CD4-positive, alpha-beta T cell treated with Interferon gamma for 1 hour (primary cell): ENCODE measurements at places on chromosomes 1 and 21.

GRCh38 chr1:61496501-61496900 lies 228.4 kb downstream of the TM2D1 start:
- DNase-seq, result no peak

- DNase-seq, result no peak
Observed at GRCh38 chr1:243748706-243749283, 101.2 kb downstream of the AKT3 start.

DNA sequence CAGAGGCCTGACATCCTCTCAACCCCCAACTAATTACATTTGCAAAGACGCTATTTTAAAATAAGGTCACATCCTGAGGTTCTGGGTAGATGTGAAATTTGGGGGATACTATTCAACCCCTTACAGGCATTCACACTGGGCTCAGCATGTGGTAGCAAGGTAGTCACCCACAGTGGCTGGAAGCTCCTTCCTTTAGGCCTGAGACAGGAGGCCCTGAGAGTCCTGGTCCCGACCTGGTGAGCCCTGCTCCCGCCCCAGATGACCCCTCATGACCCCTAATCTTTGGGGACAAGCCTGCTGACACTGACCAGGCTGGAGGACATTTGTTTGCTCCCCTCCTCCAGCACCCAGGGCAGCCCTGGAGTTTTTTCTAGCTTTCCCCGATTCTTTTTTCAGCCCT lies 225.9 kb downstream of the DYRK1A start:
- no peak for DNase-seq

DNA sequence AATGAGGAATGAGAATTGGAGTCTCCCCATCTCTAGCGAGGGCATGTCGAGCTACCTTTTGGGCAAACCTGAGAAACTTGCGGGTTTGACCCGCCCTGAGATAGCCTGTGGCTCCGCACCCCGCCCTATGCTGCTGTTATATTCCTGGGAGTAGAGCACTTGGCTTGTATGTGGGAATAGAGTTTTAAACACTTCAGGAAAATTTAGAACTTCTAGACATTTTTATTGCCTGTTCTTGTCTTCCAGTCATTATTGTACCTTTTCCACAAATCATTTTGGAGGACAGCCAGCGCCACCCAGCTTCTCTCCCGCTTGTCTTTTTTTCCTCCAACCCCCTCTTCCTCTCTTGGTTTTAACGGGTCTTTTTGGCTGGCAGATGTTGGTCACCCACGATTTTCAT lies 738 bp downstream of the GNPAT start:
- DNase-seq, result no peak
